ENCODE measurements at places on chromosomes 2 and 18. TPM values are rescaled to one million over a fixed set of nuclear protein-coding genes. Genes with fewer than 3 reads are reported as not detected.

- DNase-seq = no peak
Measured at GRCh38 chr2:213723707-213724106, 439.4 kb downstream of the SPAG16 start.

- no peak for DNase-seq
Measured at GRCh38 chr2:21396252-21396651, 272.5 kb downstream of the TDRD15 start.

The CRYBA2 gene
- 1.3 TPM for total RNA-seq

The SLC4A5 gene
- total RNA-seq = 2.4 TPM

- peak; percentile 40 for DNase-seq
Measured at GRCh38 chr2:239864247-239865058, 160.7 kb downstream of the NDUFA10 start.

GRCh38 chr18:9280849-9281248 is 53.7 kb upstream of the TWSG1 start:
- DNase-seq = no peak

DNA sequence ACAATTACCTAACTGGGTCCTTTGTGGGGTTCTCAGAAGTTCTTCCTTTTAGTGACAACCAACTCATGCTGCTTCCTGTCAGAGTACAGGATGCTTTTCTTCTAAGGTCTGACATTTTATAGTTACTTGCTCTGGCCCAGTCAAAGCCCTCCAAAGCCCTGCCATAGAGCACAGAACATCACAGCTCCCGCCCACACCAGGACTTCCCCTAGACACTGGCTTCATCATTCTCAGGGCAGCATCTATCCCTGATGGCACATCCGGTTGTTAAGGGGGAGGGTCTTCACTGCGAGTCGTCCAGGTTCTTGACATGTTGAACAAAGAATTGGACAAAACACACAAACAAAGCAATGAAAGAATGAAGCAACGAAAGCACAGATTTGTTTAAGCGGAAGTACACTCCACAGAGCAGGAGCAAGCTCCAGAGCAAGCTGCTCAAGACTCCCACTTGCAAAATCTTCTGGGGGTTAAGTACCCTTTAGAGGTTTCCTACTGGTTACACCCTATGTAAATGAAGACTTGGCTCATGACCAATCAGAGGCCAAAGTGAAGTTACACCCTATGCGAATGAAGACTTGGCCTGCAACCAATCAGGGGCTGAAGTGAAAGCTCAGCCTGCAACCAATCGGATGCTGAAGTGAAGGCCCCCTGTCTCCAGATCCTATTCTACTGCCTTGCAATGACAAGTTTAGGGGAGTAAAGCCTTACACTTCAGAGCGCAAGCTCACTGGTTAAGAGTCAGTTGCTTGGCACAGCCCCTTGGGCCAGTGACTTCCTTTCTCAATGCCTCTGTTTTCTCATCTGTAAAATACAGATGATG is 79.0 kb downstream of the HDAC4 start:
- DNase-seq = peak; percentile 40

GRCh38 chr2:175010848-175011254 is 5.7 kb upstream of the CHN1 start:
- DNase-seq = no peak

GRCh38 chr2:63658176-63658968 is 69.6 kb downstream of the MDH1 start:
- DNase-seq = no peak

- no peak for DNase-seq
Measured at GRCh38 chr2:40251137-40251536, 200.8 kb downstream of the SLC8A1 start.

- DNase-seq = no peak
Measured at GRCh38 chr2:20211860-20212458, 13.0 kb downstream of the SDC1 start.

The KIF1A gene
- total RNA-seq = 88.9 TPM

DNA sequence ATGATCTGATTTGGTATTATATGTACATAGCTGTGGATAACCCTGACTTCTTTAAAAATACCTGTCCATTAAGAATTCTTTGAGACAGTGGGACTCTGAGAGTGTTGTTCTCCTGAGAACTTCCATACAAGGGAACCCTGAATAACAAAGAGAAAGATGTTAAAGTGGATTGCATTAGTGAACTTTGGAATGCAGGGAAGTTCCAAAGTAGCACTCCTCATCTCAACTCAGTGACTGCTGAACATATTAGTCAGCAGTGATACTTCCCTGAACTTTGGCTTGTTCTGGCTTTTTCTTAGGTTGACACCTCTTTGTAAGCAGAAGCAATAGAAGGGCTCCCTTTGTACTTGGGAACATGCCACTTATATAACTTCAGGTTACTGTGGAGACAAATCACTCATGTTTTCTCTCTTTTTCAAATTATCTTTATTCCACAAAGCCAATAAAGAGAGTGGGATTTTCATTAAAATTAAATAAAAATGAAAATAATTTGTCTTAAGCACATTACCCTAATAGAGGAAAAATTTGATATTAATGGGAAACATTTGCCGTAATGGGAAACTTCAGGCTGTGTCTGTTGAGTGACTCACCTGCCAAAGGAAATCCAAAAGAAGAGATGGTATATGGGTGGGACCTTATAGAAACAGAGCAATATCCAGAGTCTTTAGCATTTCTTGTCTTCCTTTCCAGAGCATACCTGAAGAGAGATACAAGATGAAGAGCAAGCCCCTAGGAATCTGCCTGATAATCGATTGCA is 33.3 kb downstream of the CFLAR start:
- DNase-seq = no peak

- no peak for DNase-seq
Measured at GRCh38 chr2:121727950-121728349, 8.7 kb downstream of the NIFK start.

GRCh38 chr2:239397931-239398471 is 2.8 kb downstream of the HDAC4 start:
- peak; percentile 37 for DNase-seq

GRCh38 chr2:225532096-225532495 is 132.6 kb downstream of the NYAP2 start:
- DNase-seq = no peak

DNA sequence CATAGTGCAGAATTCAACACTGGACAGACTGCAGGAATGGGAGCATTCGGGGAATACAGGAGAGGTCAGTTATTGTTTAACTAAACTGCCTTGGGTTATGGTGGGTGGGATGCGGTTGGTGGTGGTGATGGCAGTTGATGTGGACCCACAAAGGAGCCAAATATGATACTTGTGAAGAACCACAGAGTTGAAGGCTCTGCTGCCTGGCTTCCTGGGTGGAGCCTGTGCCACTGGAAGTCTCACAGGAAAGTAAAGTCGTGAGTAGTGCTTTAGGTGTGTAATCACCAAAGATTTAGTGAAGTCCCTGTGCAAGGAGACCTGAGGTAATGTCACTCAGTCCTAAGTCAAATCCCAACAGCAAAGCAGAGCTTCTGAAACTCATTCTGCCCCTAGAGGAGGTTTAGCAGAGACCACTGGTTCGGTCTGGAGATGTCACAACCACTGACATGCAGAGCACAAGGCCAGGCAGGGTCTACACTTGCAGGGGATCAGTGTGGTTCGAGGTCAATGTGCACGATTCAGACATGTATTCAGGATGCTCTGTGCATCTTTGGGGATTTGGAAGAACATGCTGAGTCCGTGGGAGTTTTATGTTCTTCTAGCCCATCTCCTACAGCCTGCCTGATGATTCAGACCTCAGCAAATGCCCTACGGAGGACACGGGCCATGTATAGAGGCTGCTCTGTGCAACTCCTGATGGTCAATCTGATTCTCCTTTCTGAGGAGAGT is 1150.9 kb downstream of the RPIA start:
- no peak for DNase-seq

DNA sequence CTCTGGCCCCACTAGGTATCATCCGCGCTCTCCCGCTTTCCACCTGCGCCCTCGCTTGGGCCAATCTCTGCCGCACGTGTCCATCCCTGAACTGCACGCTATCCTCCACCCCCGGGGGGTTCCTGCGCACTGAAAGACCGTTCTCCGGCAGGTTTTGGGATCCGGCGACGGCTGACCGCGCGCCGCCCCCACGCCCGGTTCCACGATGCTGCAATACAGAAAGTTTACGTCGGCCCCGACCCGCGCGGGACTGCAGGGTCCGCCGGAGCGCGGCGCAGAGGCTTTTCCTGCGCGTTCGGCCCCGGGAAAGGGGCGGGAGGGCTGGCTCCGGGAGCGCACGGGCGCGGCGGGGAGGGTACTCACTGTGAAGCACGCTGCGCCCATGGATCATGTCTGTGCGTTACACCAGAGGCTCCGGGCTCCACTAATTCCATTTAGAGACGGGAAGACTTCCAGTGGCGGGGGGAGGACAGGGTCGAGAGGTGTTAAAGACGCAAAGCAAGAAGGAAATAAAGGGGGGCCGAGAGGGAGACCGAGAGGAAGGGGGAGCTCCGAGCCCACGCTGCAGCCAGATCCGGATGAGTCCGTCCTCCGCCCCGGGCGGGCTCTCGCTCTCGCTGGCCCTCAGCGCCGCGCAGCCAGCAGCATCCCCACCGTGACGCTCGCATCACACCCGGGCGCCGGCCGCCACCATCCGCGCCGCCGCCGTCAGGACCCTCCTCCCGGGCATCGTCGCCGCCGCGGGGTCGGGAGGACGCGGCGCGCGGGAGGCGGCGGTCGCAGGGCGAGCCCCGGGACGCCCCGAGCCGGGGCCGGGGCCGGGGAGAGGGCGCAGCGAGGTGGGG is 664 bp downstream of the NETO1 start:
- DNase-seq = peak; percentile 75

GRCh38 chr2:219126555-219126954 is 34.1 kb downstream of the NHEJ1 start:
- no peak for DNase-seq

DNA sequence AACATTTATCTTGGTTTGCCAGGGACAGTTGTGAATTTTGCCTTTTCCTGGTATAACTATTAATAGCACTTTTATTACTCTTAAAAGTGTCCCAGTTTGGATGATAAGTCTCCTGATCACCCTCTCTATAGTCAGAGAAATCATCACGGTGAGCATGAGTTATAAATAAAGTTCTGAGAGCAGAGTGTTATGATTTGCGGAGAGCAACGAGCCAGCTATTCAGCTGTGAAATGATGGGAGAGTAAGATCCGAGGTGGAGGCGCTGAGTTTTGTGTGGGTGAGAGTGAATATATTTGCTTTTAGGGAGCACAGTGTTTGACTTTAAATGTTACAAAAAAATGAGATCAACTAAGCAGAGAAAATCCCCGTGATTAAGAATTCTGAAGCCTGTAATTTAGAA is 179.6 kb downstream of the DSC3 start:
- DNase-seq = no peak

- DNase-seq = no peak
Measured at GRCh38 chr2:170509452-170510193, 205.5 kb upstream of the SP5 start.

The THSD7B gene
- 2.6 TPM for total RNA-seq

- no peak for DNase-seq
Measured at GRCh38 chr2:114814355-114814754, 371.9 kb downstream of the DPP10 start.

The SLC4A3 gene
- total RNA-seq = 20.2 TPM

The WNT6 gene
- total RNA-seq = not detected

DNA sequence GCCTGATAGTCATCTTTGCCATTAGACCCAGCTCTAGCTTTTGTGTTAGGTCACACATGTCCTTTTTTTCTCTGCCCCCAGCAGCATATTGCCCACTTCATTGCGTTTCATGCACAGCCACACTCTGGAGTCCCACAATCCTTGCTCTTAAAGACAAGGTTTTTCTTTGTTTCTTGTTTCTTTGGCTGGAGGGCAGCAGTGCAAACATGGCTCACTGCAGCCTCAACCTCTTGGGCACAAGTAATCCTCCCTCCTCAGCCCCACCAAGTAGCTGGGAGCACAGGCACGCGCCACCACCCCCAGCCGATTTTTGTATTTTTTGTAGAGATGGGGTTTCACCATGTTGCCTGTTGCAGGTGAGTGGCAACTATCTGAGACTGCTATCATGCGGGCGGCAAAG is 16.9 kb upstream of the PAPOLG start:
- peak; percentile 41 for DNase-seq

GRCh38 chr2:230161184-230161583 is 58.6 kb downstream of the SP110 start:
- no peak for DNase-seq

DNA sequence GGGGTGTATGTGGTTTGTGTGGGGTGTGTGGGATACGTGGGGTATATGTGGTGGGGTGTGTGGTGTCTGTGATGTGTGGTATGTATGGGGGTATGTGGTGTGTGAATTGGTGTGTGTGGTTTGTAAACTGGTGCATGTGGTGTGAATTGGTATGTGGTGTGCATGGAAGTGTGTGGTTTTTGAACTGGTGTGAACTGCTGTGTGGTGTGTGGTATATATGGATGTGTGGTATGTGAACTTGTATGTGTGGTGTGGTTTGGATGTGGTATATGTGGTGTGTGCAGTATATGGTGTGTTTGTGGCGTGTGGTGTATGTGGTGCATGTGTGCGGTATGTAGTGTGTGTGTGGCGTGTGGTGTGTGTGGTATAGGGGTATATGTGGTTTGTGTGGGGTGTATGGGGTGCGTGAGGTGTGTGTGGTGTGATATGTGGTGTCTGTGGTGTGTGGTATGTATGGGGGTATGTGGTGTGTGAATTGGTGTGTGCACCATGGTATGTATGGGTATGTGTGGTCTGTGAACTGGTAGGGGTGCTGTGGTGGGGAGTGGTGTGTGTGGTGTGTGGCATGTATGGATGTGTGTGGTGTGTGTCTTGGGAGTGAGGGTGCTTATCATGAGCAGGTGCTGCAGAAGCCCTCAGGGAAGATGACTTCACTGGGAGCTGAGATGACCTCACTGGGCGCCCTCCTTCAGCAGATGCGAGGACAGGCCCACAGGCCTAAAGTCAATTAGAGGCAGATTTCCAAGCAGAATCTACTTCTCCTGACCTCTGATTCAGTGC is 209.6 kb upstream of the TNP1 start:
- DNase-seq = no peak

The TMEFF2 gene
- total RNA-seq = 0.09 TPM

The GULP1 gene
- 26.5 TPM for total RNA-seq

The RIT2 gene
- 0.36 TPM for total RNA-seq

The NOL4 gene
- total RNA-seq = 7.0 TPM

The POTEF gene
- 0.38 TPM for total RNA-seq

DNA sequence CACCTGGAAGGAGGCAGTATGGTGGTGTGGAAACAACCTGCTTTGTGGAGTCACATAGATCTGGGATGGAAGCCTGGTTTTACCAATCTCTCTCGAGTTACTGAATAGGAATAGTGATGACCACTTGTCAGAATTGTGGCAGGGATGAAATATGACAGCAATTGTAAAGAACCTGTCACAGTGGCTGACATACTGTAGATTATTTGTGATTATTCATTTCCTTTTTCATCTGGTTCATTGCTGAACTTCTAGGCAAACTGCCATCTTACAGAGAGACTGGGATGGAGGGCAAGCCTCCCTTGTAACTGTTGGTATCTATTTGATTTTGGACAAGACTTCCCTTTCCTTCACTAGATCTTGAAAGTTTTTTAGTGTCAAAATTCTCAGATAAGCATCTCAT is 42.0 kb downstream of the FMNL2 start:
- DNase-seq = no peak

GRCh38 chr2:219965287-219966194 is 338.1 kb downstream of the SLC4A3 start:
- DNase-seq = peak; percentile 74

GRCh38 chr2:187783446-187783845 is 229.2 kb upstream of the TFPI start:
- no peak for DNase-seq

The CDK5R2 gene
- total RNA-seq = 1.3 TPM

- DNase-seq = no peak
Measured at GRCh38 chr2:19337202-19337601, 21.2 kb downstream of the OSR1 start.

The GCKR gene
- total RNA-seq = 1.6 TPM
